ENCODE measurements at places on chromosomes 1 and 21.

GRCh38 chr1:92843429-92844352 lies 11.9 kb downstream of the RPL5 start:
- no peak for DNase-seq

- DNase-seq = no peak
Observed at GRCh38 chr21:14947613-14948160, 117.1 kb downstream of the NRIP1 start.

- no peak for DNase-seq
Observed at GRCh38 chr1:1628754-1629429, 3.1 kb upstream of the MMP23B start.

- DNase-seq = no peak
Observed at GRCh38 chr1:108533351-108534083, 26.4 kb upstream of the EEIG2 start.

Measured in cortex of kidney (tissue), 1 donor.